Astrocyte (in vitro differentiated cells and primary cell): ENCODE measurements at places on chromosomes 5 and 9. TPM values are rescaled to one million over a fixed set of nuclear protein-coding genes. Genes with fewer than 3 reads are reported as not detected.

DNA sequence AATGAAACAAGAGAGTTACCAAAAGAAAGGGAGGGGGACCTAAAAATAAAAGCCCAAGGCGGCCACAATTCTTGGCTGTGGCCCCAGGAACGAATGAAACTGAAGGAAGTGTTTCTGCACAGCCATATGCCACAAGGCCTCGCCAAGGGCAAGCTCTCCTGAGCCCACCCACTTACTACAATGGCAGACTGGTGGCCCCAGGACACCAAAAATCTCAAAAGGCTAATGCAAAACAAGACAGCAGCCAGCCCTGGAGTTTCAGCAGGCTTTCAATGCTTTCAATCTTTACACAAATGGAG lies 4.0 kb downstream of the CAMSAP1 start:
- no peaks in the 10 kb centered on the region for H3K36me3 ChIP-seq
- peaks cover 20% of the 10 kb centered on the region for H3K4me1 ChIP-seq
- no peak overlapping the region for H3K4me3 ChIP-seq
- H3K27me3 ChIP-seq = no peaks in the 10 kb centered on the region
- DNase-seq = no peak
- H3K27ac ChIP-seq = no peak overlapping the region

Gene PDGFRB
- total RNA-seq = 78.8 and 96.6 TPM in 2 replicates

DNA sequence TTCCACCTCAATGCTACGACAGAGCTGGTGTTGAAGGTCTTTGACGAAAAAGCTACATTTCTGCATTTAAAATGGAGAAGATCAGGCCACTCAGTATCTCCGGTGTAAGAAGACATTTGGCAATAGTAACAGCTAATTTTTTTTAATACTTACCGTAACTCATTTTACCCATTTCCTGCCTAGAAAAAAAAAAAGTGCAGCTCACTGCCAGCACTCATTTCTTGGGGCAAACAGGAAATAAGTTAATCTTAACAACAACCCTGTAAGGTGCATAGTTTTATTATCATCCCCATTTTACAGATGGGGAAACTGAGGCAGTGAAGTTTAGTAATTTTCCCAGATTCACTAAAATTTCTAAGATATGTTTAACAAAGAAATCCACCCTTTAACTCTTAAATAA lies 27.4 kb upstream of the KCNMB1 start:
- no peak for DNase-seq
- H3K4me1 ChIP-seq = no peaks in the 10 kb centered on the region
- H3K36me3 ChIP-seq = no peaks in the 10 kb centered on the region
- no peak overlapping the region for H3K27ac ChIP-seq
- H3K4me3 ChIP-seq = no peak overlapping the region

Gene ACER2
- total RNA-seq = 6.0 and 7.4 TPM in 2 replicates

Gene DNM1
- total RNA-seq = 29.7 and 37.6 TPM in 2 replicates

DNA sequence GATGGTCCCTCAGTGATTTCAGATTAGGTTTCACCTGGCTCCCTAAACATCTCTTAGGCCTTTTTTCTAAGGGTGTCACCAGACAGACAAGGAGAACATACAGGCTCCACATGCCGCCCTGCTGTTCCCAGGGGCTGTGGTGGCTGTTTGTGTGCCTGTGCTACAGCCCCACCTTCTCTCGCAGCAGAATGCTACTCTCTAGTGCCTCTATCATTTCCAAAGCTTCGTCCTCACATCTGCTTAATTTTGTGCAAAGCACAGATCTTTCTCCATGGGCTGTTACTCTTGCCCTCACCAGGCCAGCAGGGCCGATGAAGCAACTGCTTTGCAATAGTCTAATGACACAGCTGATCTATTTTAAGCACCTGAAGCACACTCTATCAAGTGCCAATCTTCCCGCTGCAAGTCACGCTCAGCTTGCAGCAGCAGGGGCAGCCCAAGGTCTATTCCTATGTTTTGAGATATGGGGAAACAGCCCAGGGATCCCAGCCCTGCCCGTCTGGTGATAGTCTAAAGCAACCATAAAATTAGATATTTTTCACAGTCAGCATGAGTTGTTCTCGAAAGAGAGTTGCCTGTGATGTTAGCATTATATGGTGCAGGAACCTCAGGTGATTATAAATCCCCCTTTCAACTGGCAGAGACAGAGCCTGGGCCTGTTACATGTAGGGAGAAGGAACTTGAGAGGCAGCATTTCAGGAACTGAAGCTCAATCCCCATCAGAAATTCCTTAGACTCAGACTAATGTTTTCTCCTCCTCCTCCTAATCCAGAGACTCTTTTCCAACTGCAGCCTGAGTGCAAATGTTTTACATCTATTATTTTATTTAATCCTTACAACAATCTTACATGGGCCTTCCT lies 12.7 kb downstream of the ABLIM3 start:
- no peaks in the 10 kb centered on the region for H3K36me3 ChIP-seq
- peaks cover 25% of the 10 kb centered on the region for H3K4me1 ChIP-seq
- peak; percentile 60 for DNase-seq
- peak overlapping the region; percentile 50 for H3K27ac ChIP-seq
- no peak overlapping the region for H3K4me3 ChIP-seq

Gene SH3GL2
- 0.16 TPM in 1 of 2 replicates, not detected in the other for total RNA-seq

Gene SH2D3C
- 4.6 and 5.8 TPM in 2 replicates for total RNA-seq

DNA sequence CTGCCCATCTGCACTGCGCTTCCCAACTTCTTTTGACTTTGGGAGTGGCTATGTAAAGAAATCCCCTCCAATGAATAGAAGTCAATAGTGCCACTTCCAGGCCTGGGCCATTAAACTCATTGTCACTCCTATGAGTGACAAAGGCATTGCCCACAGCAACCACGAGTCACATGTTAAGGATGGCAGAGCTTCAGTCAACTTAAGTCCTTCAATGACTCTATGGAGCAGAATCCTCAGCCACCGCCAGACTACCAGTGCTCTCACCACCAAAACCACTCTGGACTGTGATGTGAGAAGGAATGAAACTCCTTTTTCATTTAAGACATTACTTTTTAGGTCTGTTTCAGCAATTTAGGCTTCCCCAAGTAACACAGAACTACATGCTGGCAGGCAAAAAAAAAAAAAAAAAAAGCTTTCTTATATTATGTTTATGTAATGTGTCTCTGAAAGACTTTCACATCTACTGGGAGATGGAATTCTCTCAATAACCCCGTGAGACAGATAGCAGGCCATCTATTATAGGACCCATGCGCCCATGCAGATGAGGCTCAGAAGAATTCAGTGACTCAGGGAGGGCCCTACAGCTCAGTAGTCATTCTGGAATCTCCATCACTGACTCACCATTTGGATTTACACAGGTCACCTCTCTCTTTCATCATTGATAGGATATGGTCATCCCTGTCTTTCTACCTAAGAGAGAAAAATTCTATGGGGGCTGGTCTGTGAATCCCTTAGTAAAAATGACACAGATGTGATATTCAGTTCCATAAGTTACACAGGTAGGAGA lies 180.5 kb downstream of the CEMIP2 start:
- no peaks in the 10 kb centered on the region for H3K36me3 ChIP-seq
- no peak overlapping the region for H3K4me3 ChIP-seq
- no peaks in the 10 kb centered on the region for H3K27me3 ChIP-seq
- no peak overlapping the region for H3K27ac ChIP-seq
- peaks cover 3% of the 10 kb centered on the region for H3K4me1 ChIP-seq

Gene DIPK1B
- 22.4 and 23.2 TPM in 2 replicates for total RNA-seq

DNA sequence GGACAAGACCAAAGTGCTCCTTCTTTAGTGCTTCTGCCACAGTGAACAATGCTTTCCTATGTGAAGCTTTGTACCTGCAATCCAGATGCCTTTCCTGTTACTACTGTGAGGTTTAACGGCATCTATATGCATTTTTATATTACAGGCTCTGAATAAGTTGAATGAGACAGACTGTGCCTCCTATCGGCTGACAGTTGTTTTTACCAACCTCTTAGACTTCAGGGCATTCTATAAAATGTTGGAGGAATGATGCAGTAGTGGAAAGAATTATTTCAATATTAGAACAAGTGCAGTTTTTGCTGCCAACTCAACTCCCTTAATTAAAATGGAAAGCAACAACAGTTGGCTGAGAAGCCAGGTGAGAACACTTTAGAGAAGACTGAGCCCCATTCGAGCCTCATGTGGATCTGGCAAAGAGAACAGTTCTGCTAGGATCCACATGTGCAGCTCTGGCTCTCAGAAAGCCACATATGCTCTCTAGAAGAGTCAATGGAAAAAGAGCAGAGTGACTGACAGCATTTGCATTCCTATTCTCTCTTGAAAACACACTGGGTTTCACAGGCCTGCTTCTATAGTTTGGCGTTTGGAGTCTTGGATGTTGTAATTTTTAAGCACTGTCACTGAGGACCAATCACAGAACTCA lies 147.5 kb downstream of the LURAP1L start:
- H3K27me3 ChIP-seq = no peaks in the 10 kb centered on the region
- DNase-seq = no peak
- H3K27ac ChIP-seq = no peak overlapping the region
- no peak overlapping the region for H3K4me3 ChIP-seq

DNA sequence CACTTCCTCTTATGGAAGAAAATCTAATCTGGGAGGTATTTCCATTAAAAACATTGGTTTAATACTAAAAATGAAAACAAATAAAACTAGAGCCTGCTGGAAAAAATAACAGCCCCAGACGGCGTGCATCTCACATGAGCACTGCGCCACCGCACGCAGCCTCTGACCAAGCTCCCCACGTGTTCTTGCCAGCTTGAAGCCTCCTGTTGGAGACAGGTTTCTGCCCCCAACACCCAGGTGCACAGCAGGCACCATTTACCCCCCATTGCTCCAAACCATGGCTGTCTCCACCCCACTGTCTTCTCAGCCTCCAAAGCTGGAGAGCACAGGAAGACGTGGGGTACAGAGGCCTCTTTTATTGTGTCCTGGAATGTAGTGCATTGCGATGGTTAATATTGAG lies 10.7 kb upstream of the COL5A1 start:
- no peak for DNase-seq
- no peak overlapping the region for H3K4me3 ChIP-seq
- H3K27me3 ChIP-seq = no peaks in the 10 kb centered on the region
- H3K4me1 ChIP-seq = peaks cover 16% of the 10 kb centered on the region
- no peaks in the 10 kb centered on the region for H3K36me3 ChIP-seq
- H3K27ac ChIP-seq = no peak overlapping the region

- H3K36me3 ChIP-seq = no peaks in the 10 kb centered on the region
- DNase-seq = no peak
- H3K4me3 ChIP-seq = no peak overlapping the region
- no peak overlapping the region for H3K27ac ChIP-seq
These were observed 408.8 kb upstream of the ACTBL2 start for GRCh38 chr5:57891443-57891842.

- no peak overlapping the region for H3K27ac ChIP-seq
- H3K36me3 ChIP-seq = no peaks in the 10 kb centered on the region
- no peak for DNase-seq
These were observed 123.7 kb downstream of the WNK2 start for GRCh38 chr9:93307468-93308157.

DNA sequence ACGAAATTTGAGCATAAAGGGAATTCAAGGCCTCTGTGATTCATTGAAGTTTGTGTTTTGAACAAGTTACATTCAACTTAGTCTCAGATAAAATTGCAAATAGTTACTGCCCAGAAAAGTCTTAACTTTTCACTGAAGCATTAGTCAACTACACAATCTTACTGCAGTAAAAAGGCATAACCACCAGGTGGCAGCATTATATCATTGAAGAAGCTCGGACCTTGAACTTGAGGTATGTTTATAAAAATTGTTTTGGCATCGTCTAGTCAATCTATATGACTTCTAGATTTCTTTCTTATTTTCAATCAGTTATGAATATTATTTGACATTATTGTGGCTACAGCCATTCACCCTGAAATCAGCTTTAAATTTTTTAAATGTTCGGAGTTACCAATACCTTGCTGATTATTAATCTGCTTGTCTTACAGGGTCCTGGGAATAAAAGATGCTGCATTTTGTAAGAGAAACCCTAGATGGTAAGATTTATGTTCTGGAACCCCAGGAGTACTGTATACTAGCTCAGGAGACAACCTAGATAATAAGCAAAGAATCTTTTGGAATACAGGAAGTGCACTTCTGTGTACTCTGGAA lies 83.9 kb upstream of the GRAMD2B start:
- H3K4me3 ChIP-seq = no peak overlapping the region
- no peaks in the 10 kb centered on the region for H3K27me3 ChIP-seq
- H3K27ac ChIP-seq = no peak overlapping the region
- H3K4me1 ChIP-seq = no peaks in the 10 kb centered on the region
- no peaks in the 10 kb centered on the region for H3K36me3 ChIP-seq

Gene FYB1
- 0.11 TPM in 1 of 2 replicates, not detected in the other for total RNA-seq

Gene IL3
- total RNA-seq = not detected in 2 replicates

DNA sequence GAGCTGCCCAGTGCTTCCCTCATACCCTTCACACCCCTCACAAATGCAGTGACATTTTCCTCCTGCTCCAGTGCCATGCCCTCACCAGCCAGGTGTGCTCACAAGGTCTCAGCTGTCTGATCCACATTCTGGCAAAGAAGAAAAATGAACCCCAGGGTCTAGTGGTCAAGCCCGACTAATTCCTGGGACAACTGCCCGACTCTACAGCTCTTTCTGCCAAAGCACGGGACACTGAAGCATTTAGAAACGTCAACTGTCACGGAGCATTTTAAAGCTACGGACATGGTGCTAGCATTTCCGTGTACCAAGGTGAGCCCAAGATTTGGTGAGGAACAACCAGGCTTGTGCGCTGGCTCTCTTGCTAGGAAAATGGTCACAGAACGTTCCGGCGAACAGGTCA lies 56.8 kb upstream of the PHYKPL start:
- H3K27ac ChIP-seq = no peak overlapping the region
- DNase-seq = no peak

Gene GGTA1
- 0.18 TPM in 1 of 2 replicates, not detected in the other for total RNA-seq

Gene VPS13A
- total RNA-seq = 31.7 and 34.9 TPM in 2 replicates

- H3K27ac ChIP-seq = no peak overlapping the region
- H3K4me3 ChIP-seq = no peak overlapping the region
- H3K36me3 ChIP-seq = no peaks in the 10 kb centered on the region
- no peak for DNase-seq
These were observed 820.8 kb downstream of the MAT2B start for GRCh38 chr5:164326219-164326618.

Gene TMEM215
- total RNA-seq = 1.4 and 3.0 TPM in 2 replicates

DNA sequence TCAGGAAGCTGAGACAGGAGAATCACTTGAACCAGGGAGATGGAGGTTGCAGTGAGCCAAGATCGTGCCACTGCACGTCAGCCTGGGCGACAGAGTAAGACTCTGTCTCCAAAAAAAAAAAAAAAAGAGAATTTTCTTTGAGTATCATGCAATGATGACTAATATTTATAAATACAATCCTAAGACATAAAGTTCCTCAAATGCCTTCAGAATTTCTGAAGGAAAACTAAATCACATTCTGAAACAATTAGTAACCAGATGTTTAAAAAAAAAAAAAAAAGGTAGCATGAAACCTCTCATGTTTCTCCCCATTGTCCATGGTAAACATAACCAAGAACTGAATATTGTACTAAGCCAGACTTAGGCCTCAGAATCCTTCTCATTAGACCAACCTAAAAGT lies 23.1 kb downstream of the MLLT3 start:
- no peaks in the 10 kb centered on the region for H3K36me3 ChIP-seq
- DNase-seq = peak; percentile 32
- H3K27me3 ChIP-seq = no peaks in the 10 kb centered on the region
- no peak overlapping the region for H3K27ac ChIP-seq

Gene SLCO6A1
- not detected in 2 replicates for total RNA-seq

DNA sequence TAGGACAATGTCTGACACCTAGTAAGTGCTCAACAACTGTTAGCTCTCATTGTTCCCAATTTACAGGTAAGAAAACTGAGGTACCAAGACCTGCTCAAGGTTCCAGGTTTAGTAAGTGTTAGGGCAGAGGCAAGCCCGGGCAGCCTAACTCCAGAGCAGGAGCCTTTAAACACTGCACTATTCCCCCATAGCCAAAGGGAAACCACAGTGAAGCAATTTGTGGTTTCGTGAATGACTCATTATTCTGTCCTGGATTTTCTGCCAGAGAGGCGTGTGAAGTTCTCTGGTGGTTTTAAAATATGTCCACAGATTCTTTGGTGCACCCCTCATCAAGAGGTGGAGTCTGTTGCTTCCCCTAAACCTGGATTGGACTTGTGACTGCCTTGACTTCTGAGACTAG lies 1.0 kb upstream of the MCC start:
- DNase-seq = peak; percentile 99
- H3K36me3 ChIP-seq = no peaks in the 10 kb centered on the region
- H3K27me3 ChIP-seq = no peaks in the 10 kb centered on the region
